ENCODE measurements at places on chromosomes 13 and 19.

DNA sequence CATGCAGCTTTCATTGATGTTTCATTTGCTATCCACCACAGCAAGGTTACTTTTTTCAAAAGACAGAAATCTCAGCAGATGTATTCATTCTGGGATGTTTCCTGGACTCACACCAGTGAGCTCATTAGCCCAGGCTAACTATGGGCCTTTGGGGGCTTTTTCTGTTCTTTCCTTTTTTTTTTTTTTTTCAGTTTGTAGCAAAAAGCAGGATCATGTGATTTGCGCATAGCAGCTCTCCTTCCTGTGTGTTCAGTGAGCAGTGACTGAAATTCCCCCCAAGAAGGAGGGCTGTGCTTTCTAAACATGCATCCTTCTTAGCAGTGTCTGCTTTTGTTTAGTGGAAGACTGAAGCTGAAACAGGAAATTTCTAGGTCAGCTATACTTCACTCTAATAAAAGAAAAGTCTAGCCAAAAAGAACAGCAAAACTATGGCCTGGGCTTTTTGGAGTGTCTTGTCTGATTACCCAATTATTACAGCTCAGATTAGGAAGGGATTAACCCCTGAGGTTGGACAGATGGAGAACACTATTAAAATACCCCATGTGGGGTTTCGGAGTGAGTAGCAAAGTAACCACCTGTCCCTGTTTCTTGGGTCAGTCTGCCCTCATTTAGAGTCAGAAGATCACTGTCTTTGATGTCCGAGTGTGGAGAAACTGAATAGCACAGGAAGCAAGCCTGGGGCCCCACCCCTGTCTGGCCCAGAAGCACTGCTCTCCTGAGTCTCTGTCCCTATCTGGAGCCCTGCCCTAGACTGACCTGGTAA is 8.9 kb upstream of the AMER2 start:
- no peak for DNase-seq

- no peak for DNase-seq
Measured at GRCh38 chr13:114135731-114136171, 3.3 kb upstream of the RASA3 start.

DNA sequence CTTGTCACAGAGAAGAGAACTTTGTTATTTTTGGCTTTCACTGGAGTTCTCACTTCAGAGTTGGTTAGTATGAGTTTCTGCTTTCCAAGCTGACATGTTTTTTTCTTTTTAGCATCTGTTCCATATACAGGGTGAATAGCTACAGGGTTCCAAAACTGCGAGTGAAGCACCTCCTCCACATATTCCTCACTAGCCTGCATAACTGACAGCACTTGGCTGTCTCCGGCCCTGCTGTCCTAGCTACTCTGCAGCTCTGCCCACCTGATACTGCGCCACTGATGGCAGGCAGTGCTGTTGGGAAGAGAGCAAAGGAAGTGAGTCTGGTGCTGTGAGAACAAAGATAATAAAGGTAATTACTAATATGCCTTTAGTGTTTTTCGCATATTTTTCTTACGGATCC is 6.8 kb downstream of the ATP8A2 start:
- DNase-seq = no peak

GRCh38 chr19:58439576-58440554 is at the start of gene ZNF132:
TSS of gene ZNF132 (minus strand) at chr19:58440153. CDS start at chr19:58439821, 332 bp downstream.
- peak; percentile 82 for DNase-seq

GRCh38 chr13:28326056-28326455 is 168.9 kb downstream of the FLT1 start:
- DNase-seq = no peak

- DNase-seq = no peak
Measured at GRCh38 chr13:100549316-100549715, 39.3 kb downstream of the GGACT start.

- no peak for DNase-seq
Measured at GRCh38 chr13:35857769-35858168, 273.4 kb downstream of the DCLK1 start.

DNA sequence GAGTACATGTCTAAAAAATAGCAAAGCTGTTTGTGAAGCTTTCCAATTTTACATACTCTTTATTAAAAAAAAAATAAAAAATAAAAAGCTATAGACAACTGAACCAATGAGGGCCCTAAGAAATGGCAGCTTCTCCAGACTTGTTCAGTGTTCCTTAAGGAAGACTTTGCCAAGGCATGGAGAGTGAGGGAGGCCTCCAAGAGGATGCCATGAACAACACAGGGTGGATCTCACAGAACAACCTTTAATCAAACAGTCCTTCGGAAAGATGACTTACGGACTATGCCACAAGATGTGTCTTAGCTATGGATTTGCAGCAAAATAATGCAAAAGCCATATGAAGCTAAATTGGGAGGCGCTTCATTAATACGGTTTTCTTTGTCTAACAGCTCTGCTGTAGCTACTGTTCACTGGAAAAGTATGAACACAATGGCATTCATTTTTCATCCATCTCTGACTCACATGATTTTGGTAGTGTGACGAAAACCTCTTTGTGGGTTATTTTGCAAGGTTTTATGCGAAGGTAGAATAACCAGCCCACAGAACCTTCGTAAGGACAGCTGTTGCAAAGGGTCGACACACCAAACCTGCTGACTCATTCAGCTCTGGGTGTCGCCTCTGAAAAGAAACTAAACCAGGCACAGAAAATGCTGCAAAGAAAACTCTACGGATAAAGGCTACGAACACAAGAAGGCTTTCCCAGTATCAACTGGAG is 27.7 kb downstream of the EFNB2 start:
- DNase-seq = no peak

- DNase-seq = peak; percentile 80
Measured at GRCh38 chr19:18294467-18294864, 13.0 kb upstream of the JUND start.

GRCh38 chr13:66984241-66984640 is 245.9 kb downstream of the PCDH9 start:
- DNase-seq = no peak

- no peak for DNase-seq
Measured at GRCh38 chr19:33561261-33561660, 39.7 kb upstream of the PEPD start.

DNA sequence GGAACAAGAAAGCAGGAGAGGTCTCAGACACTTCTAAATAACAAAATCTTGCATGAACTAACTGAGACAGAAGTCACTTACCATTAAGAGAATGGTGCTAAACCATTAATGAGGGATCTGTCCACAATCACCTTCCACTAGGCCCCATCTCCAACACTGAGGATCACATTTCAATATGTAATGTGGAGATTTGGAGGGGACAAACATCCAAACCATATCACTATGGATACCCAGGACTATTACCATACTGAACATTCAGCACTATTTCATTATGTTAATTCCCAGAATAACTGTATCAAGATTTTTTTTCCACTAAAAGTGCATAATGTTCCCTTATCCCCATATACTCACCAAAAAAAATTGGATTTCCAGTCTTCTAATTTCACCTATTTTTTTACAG is 491.8 kb downstream of the LMO7 start:
- no peak for DNase-seq

DNA sequence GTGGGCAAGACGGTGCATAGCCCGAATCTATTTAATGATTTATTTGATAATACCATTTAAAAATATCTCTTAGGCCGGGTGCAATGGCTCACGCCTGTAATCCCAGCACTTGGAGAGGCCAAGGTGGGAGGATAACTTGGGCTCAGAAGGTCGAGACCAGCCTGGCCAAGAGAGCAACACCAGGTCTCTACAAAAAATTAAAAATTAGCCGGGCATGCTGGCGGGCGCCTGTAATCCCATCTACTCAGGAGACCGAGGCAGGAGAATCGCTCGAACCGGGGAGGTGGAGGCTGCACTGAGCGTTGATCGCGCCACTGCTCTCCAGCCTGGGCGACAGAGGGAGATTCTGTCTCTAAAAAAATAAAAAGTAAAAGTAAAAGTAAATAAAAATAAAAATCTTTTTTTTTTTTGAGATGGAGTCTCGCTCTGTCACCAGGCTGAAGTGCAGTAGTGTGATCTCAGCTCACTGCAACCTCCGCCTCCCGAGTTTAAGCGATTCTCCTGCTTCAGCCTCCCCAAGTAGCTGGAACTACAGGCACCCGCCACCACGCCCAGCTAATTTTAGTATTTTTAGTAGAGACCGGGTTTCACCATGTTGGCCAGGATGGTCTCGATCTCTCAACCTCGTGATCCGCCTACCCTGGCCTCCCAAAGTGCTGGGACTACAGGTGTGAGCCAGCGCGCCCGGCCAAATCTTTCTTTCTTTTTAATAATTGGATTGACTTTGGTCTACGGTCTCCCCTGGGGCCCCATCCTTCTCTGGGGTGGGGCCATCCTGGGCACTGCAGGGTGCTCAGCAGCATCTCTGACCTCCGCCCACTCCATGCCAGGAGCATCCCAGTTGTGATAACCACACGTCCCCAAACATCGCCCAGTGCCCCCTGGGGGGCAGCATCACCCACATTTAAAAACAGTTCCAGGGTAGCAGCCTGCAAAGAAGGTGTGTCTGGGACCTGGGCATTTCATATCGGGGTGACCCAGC is 90.7 kb downstream of the GNG7 start:
- no peak for DNase-seq

DNA sequence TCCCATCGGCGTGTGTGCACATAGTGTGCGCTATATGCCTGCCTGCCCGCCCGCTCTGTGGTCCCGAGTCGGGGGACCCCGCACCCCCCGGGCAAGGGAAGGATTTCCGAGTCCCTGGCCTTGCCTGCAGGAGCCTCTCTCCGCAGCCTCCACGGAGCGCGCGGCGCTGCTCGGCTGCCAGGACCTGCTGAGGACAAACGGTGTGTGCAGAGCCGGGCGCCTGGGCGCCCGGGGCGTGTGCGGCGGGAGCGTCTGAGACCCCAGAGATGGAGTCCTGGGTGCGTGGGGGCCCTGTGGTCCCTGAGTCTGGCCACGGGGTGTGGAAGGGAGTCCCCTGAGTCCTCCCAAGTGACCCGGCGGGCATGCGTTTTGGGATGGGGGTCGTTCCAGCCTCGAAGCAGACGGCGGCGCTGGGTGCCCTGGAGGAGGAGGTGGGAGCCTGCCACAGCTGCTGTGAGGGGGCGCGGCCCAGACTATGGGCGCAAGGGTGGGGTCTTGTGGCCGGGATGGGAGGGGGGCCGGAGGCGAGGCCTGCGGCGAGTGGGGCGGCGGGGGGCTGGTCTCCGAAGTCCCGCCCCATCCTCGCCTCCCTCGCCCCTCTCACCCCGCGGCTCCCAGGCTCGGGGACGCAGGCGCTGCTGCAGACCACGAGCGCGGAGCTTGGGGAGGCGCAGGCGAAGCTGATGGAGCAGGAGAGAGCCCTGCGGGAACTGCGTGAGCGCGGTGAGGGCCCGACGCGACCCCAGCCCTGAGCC is 25.3 kb downstream of the CLEC4M start:
- DNase-seq = no peak

- no peak for DNase-seq
Measured at GRCh38 chr13:52669677-52670076, 17.0 kb downstream of the SUGT1 start.

- DNase-seq = no peak
Measured at GRCh38 chr13:46962281-46962941, 65.6 kb upstream of the HTR2A start.

GRCh38 chr13:102361113-102361512 is 40.7 kb downstream of the FGF14 start:
- DNase-seq = no peak

DNA sequence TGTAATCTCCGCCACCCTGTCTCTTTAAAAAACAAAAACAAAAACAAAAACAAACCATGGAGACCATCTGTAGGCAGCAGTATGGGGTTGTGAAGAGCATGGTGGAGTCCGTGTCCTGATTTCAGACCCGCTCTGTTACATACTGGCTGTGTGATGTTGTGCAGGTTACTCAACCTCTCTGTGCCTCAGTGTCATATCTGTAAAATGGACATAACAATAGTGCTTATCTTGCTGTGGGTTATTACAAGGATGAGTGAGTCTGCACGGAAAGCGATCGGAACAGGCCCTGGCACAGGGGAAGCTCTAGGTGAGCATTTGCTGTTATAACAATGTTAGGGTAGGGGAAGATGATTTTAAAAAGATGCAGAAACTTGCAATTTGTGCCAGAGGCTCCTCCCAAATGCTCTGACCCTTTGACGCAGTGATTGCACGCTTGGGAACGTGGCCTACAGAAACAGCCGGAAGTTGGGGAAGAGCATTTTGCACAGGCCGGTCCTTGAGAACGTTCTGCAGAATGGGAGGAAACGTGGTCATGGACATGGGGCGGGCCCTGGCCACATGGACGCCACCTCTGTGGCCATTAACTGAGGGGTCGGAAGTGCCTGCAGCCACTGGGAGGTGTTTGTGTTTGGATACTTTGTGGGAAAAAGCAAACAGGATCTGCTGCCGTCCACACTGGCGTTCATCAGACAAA is 15.7 kb upstream of the SELENOW start:
- no peak for DNase-seq

- DNase-seq = no peak
Measured at GRCh38 chr13:67421475-67421874, 191.3 kb upstream of the PCDH9 start.

DNA sequence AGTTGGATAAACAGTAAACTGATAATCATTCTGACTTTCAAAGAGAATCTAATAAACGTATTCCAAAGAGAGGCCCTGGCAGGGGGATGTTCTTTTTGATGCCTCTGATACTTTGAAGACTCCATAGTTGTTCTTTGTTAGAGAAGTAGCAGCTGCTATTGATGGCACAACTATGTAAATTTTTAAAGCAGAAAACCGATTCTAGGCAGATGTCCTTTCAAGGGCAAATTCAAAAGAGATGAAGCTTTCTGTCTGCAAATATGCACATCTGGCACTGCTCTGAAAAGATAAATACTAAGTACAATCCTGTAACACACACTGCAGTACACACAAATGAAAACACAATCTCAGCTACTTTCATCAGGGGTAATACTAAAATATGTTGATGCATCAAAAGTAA is 250.1 kb downstream of the VWA8 start:
- no peak for DNase-seq

DNA sequence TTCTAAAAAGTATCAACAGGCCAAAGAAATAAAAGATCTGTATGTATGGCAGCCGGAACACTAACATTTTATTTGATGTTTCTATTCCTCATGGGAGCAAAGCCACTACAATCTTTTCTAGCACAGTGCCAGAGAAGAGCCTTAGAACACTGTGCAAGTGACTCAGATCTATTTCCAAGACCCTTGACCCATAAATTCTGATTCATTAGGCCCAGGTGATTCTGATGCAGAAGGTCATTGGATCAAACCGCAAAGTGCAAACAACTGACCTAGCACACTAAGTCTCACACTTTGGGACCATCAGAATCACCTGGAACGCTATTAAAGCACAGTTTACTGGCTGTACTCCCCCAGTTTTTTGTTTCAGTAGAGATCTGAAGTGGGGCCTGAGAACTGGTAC is 87.6 kb downstream of the MYCBP2 start:
- DNase-seq = no peak

- DNase-seq = no peak
Measured at GRCh38 chr13:73274147-73274546, 215.3 kb downstream of the KLF5 start.

DNA sequence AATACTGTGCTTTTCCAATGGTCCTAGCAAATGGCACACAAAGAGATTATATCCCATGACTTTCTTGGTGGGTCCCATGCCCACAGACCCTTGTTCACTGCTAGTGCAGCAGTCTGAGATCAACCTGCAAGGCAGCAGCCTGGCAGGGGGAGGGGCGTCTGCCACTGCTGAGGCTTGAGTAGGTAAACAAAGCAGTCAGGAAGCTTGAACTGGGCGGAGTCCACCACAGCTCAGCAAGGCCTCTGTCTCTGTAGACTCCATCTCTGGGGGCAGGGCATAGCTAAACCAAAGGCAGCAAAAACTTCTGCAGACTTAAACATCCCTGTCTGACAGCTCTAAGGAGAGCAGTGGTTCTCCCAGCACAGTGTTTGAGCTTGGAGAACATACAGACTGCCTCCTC is 82.9 kb downstream of the ZNF737 start:
- DNase-seq = peak; percentile 14

GRCh38 chr13:40181203-40181845 is 485.1 kb downstream of the FOXO1 start:
- DNase-seq = no peak
